ENCODE measurements at places on chromosomes 5 and 9.
A peak's percentile ranks its signal among the peaks of the same experiment; 100 is the strongest.

- DNase-seq = no peak
Measured at GRCh38 chr5:136518174-136518573, 152.8 kb upstream of the TRPC7 start.

DNA sequence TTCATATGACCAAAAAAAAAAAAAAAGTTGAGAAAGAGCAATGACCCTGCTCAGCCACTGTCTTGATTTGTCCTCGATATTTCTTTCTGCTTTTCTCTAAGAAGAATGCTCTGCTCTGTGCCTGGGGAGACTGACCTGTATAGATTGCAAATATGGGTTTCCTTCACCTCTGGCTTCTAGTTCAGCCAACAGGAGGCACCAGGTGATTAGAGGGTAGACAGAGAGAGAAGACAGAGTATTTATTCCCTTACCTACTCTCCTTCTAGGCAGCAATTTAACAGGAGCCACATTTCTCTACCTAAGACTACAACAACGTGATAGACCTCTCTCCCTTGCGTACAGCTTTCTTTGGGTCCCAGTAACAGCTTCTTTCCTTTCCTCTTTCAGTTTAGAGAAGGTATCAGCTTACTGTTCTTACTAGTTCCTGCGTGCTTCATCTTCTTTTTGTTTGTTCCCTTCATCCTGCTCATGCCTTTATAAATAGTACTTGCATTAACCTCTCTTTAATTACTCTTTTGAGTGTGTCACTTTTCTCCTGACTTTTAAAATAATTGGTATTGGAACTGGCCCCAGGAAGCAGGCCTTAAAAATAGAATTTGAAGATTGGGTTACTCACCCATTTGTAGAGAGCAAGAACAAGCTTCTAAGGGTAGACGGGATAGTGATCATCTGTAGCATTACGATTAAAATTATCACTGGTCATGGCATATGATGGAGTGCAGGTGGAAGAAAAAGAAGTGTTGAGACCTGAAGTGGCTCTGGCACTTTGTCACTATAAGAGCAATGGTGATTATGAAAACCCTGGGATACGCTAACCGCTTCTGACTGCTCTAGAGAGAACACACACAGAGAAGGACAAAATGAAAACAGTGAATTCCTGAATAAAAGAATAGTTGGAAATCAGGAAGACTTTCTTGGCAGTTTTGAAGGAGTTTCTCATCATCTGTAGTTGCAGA, 161.2 kb upstream of the FSTL4 start:
- DNase-seq = no peak

- DNase-seq = no peak
Measured at GRCh38 chr9:105637787-105638395, 24.4 kb upstream of the TAL2 start.

GRCh38 chr9:89659473-89659872, 54.7 kb downstream of the GADD45G start:
- DNase-seq = no peak

DNA sequence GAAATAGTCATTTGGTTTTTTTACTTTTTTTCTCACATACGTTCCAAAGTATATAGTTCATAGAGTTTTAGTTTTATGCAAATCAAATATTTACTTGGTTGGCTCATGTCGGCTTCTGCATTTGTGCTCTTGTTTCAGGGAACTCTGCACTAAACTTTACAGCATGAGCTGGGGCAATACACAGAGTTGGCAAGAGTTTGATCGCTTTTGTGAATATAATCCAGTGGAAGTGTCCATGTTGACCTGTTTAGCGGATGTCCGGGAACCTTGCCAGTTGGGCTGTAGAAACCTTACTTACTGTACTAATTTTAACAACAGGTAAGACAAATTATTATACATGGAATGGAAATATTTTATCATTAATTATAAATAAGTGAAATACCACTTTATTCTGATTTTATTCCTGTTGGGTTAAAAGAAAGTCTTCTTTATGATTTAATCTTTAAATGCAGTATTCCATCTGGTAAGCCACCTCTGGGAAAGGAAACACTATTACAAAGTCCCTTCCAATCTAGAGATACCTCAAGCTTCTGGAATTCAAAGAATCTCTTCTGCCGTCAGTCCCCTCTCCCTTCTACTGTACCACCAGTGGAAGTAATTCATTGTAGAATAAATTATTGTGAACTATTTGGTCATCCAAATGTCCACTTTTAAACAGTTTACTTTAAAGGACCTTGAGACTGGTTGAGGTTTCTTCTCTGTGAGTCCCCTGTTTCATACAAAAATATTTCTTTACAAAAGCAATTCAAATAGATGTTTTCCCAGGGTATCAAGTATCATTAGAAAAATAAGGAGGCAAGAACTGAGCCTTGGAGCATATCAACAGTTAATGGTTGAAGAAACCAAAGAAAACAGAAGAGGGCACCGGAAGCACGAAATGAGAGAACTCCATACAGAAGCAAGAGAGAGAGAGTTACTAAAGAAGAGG, 45.2 kb upstream of the GLIPR2 start:
- DNase-seq = no peak

DNA sequence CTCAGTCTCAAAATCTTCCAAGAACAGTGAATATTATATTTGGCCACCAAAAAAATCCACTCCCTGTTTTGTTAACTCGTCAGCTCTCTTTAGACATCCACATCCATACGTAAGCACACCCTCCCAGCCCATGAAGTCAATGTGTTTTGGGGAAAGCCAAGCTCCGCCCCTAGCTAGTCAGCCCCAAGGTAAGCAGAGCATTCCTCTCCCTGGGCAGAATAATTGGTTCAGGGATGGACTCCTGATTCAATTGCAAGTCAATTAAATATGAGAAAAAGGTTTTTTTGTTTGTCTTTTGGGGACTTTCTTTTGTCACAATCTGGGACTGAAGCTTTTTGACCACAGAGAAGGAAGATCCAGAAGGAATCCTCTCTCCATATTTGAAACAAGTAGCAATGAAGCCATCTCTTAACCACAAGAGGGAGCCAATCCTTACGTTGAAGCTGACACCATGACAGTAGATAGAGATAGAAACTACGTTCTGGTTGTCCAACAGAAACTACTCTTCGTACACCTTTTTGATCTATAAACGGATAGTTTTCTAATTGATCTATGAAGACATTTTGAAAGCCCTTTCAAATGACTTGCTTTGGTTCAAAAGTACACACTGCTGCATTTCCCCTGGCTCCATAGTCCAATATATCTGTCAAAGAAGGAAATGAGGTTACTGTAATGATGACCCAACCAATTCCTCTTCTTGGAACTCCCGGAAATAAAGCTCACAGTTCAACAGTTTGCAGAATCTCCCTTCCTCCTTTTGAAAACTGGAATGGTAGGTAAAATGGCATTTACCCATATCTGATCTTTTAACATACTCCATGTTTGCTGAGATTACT, 166.4 kb downstream of the TLE1 start:
- no peak for DNase-seq

DNA sequence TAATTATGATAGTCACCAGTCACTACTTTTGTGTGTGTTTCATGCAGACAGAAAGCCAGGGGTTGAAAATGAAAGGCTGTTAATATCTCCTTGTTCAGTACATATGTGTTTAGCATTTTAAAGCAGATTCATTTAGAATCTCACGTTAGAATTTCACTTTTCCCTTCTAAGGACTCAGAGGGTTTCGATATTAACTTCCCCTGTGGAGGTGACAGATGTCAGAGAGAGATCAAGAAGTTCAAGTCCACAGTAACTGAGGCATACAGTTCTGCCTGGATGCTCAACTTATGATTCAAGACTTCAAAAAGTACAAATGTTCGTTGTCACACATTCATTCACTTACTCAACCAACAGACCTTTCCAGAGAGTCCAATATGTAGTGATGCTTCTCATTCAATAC, 251.1 kb downstream of the EBF1 start:
- no peak for DNase-seq

DNA sequence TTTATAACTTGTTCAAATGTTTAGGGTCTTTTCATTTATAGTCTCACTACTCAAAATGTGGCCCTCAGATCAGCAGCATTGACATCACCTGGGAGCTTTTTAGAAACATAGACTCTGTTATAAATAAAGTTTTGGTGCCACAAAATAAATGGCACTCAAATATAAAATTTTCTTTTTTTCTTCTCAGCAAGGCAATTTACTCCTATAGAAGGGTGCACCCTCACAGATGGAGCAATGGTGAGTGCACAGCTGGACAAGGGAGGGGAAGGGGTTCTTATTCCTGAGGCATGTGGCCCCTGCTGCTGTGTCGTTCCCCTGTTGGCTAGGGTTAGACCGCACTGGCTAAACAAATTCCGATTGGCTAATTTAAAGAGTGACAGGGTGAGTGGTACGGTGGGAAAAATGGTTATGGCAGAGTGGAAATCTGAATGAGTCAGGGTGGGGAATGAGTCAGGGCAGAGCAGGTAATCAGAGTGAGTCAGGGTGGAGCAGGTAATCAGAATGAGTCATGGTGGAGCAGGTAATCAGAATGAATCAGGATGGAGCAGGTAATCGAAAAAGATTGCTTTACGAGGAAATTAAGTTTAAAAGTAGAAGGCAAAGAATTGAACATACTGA, 31.8 kb upstream of the C7 start:
- no peak for DNase-seq

DNA sequence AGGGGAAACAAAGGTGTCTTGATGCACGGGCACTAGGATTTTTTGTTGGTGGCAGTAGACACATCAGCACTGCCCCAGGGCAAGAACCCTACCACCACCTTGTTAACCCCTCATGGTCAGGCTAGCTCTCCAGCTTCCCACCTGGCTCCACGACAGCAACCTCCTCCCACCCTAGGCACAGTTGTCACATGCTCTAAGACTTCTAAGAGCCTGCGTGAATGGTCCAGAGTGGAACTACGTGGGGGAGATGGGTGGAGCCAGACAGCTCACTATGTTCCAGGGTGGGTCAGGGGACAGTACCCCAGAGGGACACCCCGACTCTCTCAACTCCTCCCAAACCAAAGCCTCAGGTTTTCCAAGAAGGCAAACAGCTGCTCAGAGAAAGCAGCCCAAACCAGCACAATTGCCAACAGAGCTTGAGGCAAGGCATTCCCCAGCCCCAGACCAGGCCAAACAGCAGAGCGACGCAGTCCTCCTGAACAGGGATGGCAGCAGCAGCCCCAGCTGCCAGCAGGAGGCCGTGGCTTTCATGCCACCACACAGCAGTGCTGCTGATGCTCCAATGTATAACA, 78.0 kb downstream of the NRG2 start:
- no peak for DNase-seq

GRCh38 chr5:146785065-146785464, 93.5 kb downstream of the PPP2R2B start:
- no peak for DNase-seq

GRCh38 chr5:17219006-17219422, 1.6 kb downstream of the BASP1 start:
- peak; percentile 64 for DNase-seq

GRCh38 chr5:132334812-132335211, 34.7 kb upstream of the SLC22A5 start:
- DNase-seq = no peak

DNA sequence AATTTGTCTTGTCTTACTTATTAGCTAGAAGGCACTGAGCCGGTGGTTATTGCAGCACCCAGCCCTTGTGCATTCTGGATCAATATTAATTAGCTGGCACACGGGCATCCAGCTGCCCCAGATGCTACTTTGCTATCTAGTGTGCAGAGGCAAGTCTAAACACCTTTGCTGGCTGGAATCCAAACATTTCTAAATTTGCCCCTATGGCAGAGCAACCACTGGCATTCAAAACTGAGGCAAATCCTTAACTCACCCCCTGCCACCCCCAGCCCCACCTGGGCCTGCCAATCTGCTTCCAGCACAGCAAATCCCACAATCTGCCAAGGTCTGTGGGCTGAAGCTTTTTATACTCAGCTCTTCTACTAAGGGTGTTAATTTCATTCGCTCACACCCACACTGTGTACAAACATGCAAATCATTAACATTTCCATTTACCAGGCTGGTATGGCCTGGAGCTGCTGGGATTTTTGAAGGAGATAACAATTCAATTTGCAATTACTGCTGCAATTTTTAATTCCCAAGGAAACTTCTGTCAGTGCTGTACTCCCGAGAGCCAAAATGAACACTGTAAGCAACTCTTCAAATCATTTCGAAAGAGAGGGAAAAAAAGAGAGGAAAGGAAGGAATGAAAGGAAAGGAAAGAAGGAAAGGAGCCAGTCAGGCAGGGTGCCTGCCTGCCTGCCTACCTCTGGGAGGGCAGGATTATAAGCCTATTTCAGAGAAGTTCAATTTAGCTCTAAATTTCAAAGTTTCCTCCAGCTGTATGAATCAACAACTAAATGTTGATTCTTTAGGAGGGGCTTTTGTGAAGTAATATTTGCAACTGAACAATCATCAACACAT, 35.5 kb downstream of the RAPGEF1 start:
- peak; percentile 81 for DNase-seq

GRCh38 chr5:139658501-139658927, 10.4 kb downstream of the CXXC5 start:
- no peak for DNase-seq

- DNase-seq = no peak
Measured at GRCh38 chr9:27532046-27532445, 2.4 kb upstream of the MOB3B start.

DNA sequence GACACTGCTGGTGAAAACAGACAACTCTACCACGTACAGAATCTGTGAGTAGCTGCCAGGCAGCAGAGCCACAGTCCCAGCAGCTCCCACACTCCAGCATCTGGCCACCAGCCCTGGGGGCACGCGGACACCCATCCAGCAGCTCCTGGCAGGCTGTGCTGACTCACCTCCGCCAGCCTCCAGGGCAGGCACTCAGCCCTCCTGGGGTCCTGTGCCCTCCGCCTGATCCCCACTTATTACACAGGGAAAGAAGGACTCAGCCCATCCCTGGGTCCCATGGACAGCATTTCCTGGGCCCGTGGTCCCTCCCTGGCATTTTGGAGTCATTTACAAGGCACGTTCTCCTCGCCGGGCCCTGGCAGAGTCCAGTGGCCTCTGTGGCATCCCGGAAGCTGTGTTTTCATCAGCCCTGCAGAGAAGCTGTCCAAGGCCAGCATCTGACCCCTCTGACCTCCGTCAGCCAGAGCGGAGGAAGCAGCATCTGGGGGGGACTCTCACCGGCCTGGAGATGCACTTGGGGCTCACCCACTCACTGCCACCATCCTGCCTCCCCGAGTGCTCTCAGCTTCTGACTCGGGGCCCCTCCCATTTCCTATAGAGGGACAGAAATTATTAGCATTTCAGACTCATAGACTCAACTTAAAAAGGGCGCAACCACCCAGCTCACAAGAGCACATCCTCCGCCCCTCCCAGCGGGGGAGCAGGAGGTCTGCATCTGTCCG, 21.6 kb downstream of the PAEP start:
- DNase-seq = no peak

GRCh38 chr5:35370871-35371270, 140.6 kb upstream of the PRLR start:
- no peak for DNase-seq

DNA sequence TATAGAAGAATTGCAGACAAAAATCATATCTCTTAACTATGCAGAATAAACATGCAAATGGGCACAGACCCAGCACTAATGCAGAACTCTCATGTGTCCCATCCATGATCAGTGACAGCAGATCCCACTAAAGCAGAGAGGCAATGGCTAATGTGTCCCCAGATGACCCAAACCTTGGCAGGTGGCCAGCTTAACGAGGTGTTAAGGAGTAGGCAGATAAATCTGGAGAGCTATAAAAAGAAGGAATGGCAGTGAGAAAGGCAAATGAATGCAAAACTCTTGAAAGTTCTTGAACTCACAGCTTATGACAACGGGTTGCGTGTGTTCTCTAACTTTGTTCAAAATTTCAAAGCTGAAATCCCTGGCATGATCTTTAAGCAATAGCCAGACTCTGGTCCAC, 265.4 kb downstream of the RASEF start:
- peak; percentile 54 for DNase-seq

Measured in DMS79 treated with DMSO at 0.1 percent for 48 hours (cell line).